ENCODE measurements at places on chromosomes 5 and 9.
A peak's percentile ranks its signal among the peaks of the same experiment; 100 is the strongest.

- DNase-seq: no peak
Observed at GRCh38 chr5:147586832-147587231, 77.0 kb upstream of the DPYSL3 start.

DNA sequence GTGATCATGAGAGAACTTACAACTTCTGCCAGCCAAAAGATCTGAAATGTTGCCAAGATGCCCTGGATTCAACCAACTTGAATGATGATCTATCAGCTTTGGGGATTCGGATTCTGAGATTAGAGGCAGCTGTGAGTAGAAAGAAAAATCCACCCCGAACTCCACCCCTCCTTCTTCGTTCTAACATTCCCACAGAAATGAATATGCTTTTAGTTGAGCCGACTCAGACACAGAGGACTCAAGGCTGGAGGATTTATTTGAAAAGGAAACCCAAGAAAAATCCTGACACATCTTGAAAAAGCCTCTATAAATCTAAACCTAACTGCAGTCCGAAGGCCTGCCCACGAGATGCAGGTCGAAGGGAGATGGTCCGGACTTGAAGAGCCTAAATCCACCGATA is 275.0 kb downstream of the GAS1 start:
- DNase-seq: no peak

DNA sequence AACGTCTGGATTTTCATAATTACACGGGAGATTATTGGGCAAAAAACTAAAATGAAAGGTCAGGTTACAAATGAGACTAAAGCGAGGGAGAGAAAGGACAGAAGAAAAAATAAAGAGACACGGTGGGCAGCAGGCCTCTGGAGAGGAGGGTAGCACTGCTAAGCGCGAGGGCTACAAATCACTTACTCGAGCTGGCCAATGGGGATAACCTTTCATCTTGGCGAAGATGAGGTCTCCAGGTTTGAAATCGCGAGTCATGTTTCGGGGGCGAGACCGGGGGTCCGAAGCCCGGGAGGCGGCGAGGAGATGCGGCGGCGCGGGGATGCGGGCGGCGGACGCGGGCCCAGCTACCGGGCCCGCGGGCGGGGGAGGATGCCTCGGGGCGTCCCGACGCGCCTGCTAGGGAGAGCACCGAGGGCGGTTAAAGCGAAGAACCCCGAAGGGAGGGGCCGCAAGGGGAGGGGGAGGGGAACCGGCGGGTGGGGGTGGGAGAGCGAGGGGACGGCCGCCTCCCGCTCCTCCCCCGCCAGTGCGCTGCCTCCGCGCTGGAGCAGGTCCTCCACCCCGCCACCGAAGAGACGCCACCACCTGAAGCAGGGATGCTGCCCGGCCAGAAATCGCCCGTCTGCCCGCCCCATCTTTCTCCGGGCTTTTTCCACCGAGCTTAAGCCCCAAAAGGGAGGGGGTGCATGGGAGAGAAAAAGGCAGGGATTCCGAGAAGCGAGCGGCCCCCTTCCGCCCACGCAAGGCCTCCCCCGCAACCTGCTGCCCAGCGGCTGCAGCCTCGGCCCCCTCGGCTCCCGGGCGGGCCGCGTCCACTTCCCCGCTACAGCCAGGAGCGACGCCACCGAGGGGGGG is 610 bp downstream of the PSIP1 start:
- peak; percentile 32 for DNase-seq

DNA sequence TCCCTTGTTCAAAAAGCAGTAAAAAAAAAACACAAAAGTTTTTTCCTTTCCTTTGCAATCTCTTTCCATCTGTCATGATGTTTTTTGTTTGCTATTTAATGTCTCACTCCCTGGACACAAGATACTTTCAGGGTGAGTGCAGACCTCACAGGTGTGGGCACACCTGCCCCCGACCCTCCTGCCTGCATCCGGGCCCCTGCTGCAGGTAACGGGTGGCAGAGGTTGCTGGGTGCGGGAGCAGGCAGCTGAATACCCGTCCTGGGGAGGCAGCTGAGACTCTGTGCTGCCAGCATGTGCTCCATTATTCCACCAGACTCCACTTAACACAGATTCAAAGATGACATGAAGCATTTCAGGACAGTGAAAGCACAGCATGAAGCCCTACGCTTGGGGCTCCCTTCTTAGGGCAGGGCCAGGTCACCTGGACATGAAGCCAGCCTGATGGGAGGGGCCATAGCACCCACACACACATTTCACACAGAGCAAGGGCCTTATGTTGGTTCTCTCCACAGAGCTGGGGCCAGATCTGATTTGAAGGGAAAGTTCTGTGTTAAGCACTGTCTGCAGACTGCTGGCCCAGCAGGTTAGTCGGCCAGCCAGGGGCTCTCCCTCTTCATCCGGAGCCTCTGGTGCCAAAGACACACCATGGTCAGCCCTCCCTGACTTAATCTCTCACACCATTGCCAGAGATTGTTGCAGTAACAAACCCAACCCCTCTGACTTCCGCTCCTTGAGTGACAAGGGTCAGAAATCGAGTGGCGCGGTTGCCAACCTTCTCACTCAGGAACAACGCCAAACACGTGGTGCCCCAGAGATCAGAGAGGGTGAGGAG is 13.0 kb downstream of the NEK6 start:
- DNase-seq: no peak

DNA sequence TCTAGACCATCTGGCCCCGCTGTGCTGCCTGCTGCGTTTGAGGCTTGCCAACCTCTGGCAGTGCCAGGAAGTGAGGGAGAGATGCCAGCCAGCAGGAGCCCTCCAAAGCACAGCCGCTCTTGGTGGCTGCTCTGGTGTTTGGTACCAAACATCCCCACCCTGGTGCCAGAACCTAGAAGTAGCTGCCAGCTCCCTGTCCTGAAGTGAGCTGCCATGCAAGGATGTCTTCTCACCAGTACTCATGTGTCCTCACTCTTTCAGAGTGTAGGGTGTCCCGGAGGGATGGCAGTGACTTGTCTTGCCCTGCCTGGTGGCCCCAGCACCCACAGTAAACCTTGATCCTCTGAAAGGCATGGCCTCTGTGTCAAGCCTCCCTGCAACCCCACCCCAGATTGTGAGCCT is 43.4 kb downstream of the AMBP start:
- no peak for DNase-seq

- DNase-seq: no peak
Observed at GRCh38 chr5:154369682-154370081, 76.1 kb upstream of the SAP30L start.
